ENCODE measurements at places on chromosomes 3 and 15.

- DNase-seq, result peak; percentile 31
These were observed 1.3 kb downstream of the GNAT1 start for GRCh38 chr3:50192689-50193141.

DNA sequence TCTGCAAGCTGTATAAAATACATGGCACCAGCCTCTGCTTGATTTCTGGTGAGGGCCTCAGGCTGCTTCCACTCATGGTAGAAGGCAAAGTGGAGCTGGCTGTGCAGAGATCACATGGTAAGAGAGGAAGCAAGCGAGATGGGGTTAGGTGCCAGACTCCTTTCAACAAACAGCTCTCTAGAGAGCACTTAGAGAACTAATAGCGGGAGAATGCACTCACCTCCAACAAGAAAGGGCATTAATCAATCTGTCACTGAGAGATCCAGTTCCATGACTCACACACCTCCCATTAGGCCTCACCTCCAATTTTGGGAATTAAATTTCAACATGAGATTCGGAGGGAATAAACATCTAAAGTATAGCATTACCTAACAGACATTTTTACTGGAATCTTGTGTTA is 644.1 kb upstream of the ARRDC4 start:
- no peak for DNase-seq

DNA sequence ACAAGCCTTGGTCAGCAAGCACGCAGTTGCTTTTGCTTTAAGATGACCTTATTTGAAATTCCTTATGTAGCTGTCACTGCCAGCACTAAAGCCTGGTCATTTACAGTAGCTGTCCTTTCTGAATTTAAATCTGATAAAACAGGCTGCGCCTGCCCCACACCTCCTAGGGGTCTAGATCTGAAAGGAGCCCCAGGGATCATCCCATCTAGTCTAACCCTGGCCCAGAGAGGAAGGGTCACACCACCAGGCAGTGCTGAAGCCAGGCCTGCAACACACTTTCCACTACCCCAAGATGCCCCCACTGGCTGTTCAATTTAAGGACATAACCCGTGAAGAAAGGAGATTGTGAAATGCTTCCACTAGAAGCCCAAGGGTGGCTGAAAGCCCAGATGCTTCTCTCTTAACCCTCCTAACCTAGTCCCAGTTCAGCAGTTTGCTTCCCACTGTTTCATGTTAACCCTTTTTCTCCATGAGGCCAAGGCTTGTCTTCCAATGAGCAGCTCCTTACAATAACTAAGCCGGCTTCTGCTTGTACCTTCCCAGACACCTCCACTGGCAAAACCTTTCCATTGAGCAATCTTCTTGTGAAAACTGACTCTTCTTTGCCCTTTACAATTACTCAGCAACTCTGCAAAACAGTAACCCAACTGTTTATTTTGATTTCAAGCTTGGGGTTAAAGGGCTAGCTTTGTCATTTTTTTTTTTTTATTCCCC is 198.9 kb upstream of the LPP start:
- no peak for DNase-seq

GRCh38 chr3:99526921-99527320 is 111.5 kb upstream of the COL8A1 start:
- no peak for DNase-seq

GRCh38 chr3:66017591-66017990 is 21.1 kb downstream of the MAGI1 start:
- no peak for DNase-seq

Data from caudate nucleus (tissue), 63 donors.